Muscle of arm (tissue), 14 donors: ENCODE measurements at places on chromosomes 1 and 21.
A peak's percentile ranks its signal among the peaks of the same experiment; 100 is the strongest.

DNA sequence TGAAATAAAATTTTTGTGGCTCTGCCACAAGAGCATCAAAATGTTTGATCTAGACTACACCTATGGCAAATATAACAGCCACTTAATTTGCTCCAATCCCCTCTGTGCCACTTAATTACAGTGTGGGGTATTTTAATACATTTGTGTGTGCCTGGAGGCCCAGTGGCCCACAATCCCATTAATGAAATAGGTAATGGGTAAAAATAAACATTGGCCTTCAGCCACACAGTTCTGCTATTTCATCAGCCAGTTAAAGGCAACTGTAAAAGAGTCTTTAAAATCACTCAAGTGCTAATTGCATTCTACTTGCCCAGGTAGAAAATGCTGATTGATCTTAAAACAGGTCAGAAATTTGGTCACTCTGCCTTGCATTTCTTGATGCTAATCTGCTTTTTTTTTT is 151.6 kb upstream of the UBE2U start:
- no peak for DNase-seq

GRCh38 chr1:114453361-114453784 is 57.6 kb downstream of the TRIM33 start:
- no peak for DNase-seq

- no peak for DNase-seq
Measured at GRCh38 chr1:93468662-93469061, 20.7 kb downstream of the FNBP1L start.

GRCh38 chr1:14704846-14705245 is 106.4 kb downstream of the KAZN start:
- DNase-seq = no peak

DNA sequence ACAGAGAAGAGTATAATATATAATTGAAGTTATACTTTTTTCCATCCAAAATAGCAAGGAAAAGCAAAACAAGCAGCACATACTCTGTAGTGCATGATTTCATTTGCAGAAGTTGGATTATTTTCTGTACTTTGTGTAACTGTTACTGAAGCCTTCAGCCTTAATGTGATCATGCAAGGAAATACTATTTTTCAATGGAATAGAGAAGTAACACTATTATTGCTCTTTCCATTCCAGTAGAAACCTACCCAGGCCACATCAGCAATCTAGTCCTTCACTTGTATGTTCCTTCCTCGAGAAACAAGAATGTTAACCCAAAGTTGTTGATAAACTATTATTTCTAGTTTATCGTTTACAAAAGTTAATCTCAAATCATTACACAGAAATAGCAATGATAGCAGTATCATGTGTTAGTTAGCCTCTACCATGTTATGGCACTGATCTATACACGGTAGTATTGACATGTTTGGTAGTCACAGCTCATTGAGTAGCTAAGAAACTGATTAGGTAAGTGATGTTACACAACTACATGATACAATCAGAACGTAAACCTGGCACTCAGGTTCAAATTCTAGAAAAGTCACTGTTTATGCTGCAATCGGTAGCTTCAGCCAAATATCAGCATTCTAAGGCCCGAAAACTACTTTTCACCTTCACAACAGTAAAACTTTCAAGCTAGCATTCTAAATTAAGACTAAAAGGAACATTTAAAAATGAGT is 37.6 kb upstream of the CHRM3 start:
- no peak for DNase-seq

DNA sequence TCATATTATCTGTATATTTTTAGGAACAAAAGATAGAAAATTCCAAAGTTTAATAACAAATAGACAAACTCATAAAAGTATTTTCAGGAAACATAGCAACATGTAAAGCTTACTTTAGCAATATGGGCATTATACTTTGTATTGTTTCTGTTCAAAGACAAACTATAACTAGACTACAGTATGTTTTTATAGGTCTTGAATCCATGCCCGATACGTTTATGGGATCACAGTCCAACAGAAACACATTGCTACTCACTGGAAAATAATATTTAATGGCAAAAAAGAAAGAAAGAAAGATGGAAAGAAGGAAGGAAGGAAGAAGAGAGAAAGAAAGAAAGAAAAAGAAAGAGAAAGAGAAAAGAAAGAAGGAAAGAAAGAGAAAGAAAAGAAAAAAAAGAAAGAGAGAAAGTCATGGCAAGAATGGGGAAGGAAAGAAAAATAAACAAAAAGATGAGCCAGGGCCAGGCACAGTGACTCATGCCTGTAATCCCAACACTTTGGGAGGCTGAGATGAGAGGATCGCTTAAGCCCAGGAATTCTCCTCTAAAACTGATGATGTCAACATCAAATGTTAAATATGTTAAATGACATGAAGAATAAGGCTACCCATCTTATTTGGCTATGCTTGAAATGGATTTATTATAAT is 32.7 kb downstream of the TM2D1 start:
- no peak for DNase-seq

- DNase-seq = no peak
Measured at GRCh38 chr1:212002536-212002935, 32.8 kb downstream of the INTS7 start.

- DNase-seq = no peak
Measured at GRCh38 chr21:34702341-34703170, 33.8 kb downstream of the CLIC6 start.

GRCh38 chr1:106178791-106179190 is 877.7 kb upstream of the PRMT6 start:
- no peak for DNase-seq

DNA sequence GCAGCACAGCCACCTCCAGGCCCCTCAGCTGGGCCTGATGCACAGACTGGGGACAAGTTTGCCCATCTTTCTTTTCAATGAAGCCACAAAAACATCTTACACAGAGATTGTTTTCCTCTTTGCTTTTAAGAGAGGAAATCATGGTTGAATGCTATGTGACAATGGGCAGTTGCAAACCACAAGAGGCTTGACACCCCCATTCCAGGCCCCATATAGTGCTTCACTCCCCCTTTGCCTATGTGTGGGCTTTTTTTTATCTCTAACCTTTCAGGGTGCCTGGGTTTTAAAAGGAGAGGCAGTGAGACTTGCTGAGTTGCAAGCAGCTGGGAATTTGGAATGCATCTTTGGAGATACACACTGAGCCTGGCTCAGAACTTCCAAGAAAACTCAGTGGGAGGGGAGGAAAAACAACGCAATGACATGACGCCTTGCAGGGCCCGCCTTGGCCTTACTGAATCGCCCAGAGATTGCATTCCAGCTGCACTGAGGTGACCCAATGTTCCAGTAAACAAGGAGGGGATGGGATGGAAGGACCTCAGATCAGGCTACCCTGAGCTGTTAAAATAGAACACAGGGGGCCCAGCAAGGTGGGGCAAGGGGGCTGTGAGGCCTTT is 145.2 kb upstream of the ZNF648 start:
- peak; percentile 63 for DNase-seq
